Right ventricle myocardium superior (tissue), 1 donor: ENCODE measurements at places on chromosomes 3 and 15.

DNA sequence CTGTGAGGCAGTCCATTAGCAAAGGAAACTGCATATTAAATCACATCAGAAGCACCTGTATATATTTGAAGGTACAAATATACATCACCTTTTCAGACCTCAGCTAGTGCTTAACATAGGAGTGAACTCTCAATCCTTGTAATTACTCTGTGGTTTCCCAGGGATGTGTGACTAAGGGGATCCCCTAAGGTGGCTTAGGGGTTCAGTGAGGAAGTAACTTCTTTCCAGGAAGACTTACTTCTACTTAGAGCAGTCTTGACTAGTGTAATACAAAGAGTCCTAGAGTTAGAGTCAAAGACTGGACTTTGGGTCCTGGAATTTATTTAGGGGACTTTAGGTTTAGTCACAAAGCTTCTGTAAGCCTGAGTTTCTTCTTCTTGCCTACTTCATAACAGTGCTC lies 8.7 kb upstream of the SUMF1 start:
- no peak for DNase-seq

- no peak for DNase-seq
Measured at GRCh38 chr15:55515991-55516776, 8.2 kb upstream of the DNAAF4 start.

GRCh38 chr3:14133188-14133800 lies 8.4 kb downstream of the TMEM43 start:
- DNase-seq: no peak

DNA sequence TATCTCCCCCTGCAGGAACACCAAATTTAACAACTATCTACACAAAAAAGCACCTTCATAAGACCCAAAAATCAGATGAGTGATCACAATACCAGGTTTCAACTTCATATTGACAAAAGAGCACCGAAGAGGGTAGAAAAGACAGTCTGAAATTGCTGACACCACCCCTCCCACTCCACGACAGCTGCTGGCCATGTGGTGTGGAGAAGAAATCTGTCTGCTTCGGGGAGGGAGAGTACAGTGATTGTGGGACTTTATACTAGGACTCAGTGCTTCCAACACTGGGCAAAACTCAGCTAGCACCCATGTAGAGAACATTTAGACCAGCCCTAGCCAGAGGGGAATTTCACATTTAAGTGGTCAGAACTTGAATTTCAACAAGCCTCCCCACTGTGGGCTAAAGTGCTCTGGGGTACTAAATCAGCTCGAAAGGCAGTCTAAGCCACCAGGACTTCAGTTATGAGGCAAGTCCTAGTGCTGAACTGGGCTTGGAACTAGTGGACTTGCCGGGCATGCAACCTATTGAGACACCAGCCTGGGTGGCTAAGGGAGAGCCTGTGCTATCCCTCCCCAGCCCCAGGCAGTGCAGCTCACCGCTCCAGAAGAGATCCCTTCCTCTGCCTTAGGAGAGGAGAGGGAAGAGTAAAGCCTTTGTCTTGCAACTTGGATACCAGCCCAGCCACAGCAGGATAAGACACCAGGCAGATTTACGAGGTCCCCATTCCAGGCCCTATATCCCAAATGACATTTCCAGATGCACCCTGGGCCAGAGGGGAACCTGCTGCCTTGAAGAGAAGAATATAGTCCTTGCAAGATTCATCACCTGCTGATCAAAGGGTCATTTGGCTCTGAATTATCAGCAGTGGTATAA lies 44.6 kb upstream of the POU1F1 start:
- DNase-seq: no peak

DNA sequence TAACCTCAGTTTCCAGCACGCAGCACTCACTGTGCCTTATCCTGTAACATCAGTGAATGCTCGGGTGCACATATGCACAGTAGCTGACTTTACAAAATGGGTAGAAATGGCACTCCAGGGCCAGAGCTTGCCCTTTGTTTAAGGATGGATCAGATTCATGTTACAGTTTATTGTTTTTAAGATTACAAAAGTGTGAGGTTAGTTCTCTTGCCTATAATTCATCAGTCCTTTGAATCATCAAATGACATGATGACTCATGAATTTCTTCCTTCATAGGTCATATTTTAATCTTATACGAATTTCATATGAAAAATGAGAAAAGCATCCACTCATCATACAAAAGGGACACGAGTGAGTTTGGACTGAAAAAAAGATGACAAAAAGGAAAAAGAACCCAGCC lies 545.3 kb downstream of the GBE1 start:
- DNase-seq: no peak

DNA sequence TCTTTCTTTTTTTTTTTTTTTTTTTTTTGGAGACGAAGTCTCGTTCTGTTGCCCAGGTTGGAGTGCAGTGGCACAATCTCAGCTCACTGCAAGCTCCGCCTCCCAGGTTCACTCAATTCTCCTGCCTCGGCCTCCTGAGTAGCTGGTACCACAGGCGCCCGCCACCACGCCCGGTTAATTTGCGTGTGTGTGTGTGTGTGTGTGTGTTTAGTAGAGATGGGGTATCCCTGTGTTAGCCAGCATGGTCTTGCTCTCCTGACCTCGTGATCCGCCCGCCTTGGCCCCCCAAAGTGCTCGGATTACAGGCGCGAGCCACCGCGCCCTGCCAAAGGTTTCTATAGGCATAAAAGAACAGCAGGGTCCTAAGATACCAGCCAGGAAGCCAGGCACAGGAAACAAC lies 261.0 kb upstream of the CCDC54 start:
- no peak for DNase-seq

DNA sequence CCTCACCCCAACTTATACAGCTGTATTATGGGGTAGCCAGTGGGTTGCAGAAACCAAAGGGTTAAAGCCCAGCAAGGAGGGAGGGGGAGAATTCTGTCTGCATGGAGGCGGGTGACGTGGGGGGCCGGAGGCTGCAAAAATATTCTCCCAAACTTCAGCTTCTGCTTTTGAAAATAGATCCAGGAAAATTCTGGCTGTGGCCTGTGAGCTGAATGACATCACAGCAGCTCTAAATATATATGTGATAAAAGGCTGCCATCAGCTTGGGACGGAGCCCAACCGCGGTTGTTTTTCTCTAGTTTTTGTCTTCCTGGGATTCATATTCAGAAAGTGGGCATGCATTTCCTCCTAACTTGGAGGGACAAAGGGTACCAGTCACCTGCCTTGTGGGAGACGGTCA lies 27.6 kb downstream of the MAPKAPK3 start:
- DNase-seq: no peak

DNA sequence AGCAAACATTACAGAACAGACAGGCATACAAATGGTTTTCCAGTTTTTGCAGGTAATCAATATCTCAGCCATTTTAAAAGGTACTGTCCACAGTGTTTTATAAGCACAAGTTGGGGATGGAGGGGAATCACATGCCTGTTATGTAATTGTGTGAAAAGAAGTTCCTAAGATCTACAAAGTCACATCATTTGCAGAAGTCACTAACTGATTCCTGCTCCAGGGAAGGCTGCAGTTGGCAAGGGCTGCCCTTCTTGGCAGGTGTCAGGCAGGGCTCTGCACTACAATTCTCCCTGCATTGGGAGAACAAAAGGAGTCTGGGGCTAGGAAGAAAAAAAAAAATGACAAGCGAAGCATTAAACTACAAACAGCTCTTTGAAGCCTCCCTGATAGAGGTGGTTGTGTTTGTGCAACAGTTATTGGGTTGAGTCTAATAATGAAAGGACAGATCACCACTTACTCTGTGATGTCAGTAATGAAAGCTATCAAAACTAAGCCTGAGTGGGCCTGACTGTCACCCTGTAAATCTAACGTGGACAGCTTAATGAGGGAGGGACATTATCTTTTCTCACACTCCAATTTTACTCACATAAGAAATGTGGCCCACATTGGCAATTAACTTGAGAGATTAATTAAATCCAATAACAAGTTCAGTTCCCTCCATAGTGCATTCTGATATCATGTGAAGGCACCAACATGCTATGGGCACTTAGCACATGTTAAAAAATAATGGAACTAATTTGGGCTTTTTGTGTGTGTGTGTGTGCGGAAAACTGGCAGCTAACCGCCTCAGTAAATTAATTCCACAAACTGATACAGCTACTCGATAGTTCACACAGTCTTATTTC lies 242.9 kb downstream of the FHIT start:
- no peak for DNase-seq

- DNase-seq: no peak
Measured at GRCh38 chr3:116716490-116716889, 6.9 kb downstream of the TUSC7 start.

GRCh38 chr15:74783808-74784175 lies 1.9 kb downstream of the CSK start:
- no peak for DNase-seq

DNA sequence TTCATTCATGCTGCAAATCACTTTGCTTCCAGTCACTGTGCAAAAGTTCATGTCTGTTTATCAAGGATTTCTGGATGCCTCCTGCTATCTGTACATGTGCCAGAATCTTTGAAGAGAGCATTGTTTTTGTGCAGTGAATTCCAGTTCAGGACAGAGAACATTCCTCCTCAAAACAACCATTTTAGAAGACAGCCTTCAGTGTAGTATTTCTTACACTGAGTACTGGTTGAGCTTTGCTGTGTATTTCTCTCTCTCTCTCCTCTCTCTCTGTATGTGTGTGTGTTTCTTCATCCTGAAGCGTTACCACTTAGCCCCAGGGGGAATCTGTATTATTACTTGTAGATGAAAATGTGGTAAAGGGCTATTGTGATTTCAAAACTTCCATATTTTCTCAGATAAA lies 123.8 kb upstream of the CHL1 start:
- no peak for DNase-seq

DNA sequence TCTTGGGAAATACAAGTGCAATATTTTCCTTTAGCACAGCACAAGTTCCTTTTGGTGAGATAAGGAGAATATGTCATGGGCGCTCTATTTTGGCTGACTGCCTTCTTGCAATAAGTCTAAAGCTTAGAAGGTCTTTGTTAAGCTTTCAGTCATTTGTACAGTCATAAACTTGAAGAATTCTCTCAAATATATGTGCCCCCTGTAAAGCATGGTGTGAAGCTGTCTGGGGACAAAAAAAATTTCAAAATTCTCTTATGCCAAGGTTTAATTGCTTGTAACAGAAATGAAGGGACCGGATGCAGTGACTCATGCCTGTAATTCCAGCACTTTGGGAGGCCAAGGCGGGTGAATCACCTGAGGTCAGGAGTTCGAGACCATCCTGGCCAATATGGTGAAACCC lies 21.7 kb upstream of the ARID3B start:
- DNase-seq: no peak

DNA sequence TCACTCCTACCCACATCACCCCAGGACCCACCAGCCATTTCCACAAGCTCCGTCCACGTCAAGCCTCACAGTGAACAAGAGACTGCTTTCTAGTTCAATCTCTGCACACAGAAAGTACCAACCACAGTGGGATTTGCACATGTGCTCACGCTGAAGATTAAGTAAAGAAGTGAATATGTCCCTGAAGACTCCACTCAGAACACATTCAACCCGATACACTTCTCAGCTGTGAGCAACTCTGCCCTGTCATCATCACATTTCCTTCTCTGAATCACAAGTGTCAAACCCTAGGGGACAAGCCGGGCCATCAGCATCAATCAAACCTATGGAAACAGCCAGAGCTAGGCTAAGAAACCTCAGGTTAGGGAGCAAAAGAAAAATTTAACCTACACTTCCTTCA lies 1.9 kb downstream of the STIMATE start:
- DNase-seq: no peak

GRCh38 chr3:111338059-111338698 lies 203.8 kb upstream of the CD96 start:
- no peak for DNase-seq

DNA sequence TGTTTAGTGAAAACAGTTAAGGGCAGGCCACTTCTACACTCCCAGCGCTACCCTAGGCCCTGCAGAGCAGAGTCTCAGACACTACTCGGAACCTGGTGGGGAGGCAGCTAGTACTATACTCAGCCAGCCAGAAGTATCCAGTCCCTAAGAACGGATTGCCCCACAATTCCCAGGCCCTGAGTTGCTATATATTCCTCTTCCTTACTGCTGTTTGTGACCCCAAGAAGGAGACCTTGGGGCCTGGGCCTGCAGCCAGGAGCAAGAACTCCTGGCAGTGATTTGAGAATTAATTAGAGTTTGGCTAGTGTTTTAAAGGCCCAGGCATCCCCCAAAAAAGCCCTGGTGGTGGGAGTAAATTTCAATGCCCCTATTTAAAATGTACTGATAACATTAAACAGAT lies 87.7 kb downstream of the RBPMS2 start:
- no peak for DNase-seq

- peak; percentile 69 for DNase-seq
Measured at GRCh38 chr3:11718637-11719405, 75.1 kb upstream of the VGLL4 start.

DNA sequence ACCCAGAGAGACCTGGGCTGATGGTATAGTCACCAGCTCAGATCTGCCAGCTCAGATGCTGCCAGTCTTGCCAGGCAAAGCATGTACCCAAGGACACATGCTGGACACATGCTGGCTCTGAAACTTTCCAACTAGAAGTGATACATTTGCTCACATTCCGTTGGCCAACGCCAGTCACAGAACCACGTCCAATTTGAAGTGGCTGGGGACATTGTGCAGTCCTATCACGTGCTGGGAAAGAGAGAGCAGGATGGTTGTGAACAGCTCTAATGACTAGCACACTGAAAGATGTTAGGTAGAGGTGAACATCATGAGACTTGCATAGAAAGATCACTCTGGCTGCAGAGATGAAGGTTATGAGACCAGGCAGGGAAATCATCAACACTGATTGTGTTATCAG lies 308.5 kb upstream of the ROPN1 start:
- DNase-seq: no peak

DNA sequence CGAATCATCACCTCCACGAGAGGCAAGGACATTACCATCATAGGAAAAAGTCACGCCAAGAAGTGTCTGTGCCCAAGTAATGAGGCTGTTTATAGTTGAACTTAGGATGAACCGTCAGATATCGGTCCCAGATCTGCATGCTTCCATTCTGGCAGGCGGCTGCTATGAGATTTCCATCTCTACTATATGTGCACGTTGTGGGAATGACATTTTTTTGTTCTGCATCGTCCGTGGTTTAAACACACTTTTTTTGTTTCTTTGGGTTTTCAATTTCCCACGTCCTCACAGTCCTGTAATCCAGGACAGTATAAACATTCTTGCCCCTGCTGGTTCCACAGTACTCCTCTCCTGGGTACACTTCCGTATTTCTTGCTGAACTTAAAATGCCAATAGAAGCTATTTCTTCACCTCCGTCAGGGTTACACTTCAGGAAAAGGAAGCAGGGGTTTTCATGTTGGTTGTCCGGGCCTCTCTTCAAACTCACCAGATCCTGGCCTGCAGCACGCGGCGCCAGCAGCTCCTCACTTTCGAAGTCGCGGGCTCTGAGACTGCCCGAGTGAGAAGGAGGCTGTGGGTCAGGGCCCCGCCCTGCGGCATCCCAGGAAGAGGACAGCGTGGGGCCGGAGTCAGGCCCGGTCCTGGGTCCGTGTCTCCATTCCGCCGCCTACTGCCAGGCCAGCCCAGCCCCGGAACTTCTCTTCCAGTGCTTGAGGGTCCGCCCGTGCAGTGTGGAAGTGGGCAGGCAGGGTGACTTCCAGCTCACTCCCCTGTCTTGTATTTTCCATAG lies 9.8 kb upstream of the TM4SF4 start:
- no peak for DNase-seq

DNA sequence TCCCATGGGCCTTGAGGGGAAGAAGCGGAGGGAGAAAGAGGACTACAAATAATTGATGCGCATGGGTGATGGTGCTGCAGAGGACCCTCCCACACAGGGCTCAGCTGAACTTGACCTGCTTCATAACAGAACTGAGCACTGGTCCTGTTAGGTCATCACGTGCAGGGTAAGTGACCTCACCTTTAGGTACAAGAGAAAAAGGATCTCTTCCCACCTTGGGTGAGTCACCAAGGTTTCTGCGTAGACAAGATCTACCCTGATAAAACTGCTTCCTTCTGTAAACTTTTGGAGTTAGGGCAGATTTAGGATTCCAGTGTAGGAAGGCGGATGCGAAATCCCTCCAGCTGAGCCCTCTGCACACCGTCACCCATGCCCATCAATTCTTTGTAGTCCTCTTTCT lies 67.1 kb downstream of the FEM1B start:
- DNase-seq: no peak
